Activated gamma-delta T cell treated with Interleukin-2 at 50 U/mL for 16 hours (primary cell): ENCODE measurements at places on chromosomes 13 and 19.

DNA sequence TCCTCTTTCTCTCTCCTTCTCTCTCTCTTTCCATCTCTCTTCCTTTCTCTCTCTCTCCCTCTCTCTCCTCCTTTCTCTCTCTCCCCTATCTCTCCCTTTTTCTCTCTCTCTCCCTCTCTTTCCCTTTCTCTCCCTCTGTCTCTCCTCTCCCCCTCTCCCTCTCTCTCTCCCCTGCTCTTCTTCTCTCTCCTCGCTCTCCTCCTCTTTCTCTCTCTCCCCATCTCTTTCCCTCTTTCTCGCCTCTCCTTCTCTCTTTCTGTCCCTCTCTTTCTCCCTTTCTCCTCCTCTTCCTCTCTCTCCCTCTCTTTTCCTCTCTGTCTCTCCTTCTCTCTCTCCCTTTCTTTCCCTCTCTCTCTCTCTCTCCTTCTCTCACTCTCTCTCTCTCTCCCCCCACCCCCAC lies 196.6 kb downstream of the UQCRFS1 start:
- DNase-seq: no peak

DNA sequence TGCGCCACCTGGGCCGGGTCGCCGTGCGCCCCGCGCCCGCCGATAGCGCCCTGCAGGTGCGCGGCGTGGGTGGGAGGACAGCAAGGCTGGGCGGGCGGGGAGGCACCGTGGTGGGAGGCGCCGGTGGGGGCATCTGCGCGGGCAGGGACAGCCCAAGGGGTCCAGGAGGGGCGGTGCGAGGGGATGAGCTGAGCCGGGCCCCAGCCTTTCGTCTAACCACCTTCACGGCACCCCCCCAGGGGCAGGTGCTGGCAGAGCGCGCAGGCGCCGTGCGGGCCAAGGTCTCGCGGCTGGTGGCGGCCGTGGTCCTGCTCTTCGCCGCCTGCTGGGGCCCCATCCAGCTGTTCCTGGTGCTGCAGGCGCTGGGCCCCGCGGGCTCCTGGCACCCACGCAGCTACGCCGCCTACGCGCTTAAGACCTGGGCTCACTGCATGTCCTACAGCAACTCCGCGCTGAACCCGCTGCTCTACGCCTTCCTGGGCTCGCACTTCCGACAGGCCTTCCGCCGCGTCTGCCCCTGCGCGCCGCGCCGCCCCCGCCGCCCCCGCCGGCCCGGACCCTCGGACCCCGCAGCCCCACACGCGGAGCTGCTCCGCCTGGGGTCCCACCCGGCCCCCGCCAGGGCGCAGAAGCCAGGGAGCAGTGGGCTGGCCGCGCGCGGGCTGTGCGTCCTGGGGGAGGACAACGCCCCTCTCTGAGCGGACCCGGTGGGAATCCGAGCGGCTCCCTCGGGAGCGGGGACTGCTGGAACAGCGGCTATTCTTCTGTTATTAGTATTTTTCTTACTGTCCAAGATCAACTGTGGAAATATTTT lies 3.1 kb downstream of the KISS1R start:
- peak; percentile 65 for DNase-seq

DNA sequence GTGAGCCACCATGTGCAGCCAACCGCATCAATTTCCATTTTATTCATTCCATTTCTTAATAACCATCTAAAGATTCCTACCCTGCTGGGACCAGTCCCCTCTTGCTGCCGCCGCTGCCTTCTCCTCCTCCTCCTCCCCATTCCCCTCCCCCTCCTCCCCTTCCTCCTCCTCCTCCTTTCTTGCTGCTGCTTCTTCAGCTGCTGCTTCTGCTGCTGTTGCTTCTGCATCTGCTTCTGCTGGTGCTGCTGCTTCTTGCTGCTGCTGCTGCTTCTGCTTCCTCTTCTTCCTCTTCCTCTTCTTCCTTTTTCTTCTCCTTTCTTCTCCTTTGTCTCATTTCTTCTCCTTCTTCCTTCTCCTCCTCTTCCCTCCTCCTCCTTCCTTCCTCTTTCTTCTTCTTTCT lies 20.0 kb upstream of the SPRYD7 start:
- no peak for DNase-seq

DNA sequence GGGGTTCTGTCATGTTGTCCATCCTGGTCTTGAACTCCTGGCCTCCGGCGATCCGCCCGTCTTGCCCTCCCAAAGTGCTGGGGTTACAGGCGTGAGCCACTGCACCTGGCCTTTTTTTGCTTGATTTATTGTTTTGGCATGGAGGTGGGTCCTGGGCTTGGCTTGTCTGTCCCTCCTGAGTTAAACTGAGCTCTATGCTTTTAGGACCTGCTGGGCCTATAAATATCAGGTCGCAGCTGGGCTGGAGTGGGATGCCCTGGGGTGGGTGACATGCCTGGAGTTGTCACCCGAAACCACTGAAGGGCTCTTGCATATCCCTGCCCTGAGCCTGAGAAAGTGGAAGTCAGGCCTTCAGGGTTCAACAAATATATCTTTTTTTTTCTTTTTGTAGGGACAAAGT lies 5.5 kb downstream of the ARRDC5 start:
- no peak for DNase-seq

DNA sequence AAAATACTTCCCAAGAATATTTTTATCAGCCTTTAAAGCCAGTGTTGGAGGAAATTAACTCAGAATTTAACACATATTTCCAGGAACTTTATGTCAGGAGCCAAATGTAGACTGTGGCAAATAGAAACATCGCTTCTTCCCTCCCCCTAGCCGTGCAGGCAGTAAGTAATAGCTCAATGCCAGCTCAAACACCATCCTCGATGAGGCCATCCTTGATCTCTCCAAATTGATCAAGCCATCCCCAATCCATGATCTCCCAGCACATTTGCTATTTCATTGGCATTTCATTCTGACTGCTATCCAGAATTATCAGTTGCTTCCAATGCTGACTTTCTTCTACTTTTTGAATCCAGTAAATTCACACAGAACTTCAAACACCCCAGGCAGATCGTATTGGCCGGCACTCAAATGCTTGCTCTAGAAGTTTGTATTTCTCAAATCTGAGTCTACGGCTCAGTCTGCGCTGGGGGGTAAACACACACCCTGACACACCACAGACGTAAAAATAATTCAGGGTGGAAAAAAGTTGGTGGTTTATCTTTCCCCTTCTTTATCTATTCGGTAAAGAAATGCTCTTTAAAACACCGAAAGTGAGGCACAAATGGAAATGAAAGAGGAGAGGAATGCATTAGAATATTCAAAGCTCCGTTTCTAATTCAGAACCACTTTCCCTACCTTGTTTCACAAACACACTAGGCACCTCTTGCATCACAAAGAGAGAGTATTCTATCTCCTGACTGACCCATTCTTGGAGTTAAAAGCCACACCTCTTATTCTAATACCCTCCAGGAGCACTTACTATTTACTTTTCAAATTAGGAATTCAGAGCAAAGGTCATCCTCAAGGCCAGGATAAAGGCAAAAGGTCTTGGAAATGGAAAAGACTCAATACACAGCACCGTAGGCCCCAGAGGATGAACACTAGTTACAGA lies 991 bp downstream of the OBI1 start:
- DNase-seq: no peak

DNA sequence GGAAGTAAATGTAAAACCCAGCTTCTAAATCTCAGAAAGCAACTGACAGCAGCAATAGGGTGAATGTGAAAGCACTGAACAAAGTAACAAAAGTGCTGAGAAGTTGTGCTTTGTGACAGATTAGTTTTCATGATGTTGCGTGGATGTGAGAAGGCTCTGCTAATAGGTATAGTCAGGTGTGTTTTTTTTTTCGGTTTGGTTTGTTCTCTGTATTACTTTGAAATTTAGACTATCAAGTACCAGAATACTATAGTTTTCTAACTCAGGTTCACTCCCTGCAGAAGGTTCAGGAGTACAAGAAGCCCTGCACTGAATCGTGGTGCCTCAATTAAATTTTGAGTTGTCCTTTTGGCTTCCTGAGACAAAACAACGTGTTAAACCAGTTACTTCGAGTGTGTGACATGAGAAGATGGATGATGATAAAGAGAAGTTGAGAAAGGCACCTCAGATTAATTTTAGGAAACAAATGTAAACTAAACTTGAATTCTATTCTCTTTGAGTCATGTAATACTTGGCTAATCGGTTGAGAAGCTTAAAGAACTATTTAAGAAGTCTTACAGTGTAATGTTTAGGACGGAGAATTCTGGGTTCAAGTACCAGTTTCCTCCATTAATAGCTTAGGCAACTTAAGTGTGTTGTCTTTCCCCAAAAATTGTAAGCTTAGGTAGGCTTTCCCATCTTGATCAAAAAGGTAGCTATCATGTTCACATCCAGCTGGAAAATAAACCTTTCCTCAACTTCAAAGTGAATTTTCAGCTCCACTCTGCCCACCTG lies 10.3 kb downstream of the MIR17HG start:
- DNase-seq: no peak

DNA sequence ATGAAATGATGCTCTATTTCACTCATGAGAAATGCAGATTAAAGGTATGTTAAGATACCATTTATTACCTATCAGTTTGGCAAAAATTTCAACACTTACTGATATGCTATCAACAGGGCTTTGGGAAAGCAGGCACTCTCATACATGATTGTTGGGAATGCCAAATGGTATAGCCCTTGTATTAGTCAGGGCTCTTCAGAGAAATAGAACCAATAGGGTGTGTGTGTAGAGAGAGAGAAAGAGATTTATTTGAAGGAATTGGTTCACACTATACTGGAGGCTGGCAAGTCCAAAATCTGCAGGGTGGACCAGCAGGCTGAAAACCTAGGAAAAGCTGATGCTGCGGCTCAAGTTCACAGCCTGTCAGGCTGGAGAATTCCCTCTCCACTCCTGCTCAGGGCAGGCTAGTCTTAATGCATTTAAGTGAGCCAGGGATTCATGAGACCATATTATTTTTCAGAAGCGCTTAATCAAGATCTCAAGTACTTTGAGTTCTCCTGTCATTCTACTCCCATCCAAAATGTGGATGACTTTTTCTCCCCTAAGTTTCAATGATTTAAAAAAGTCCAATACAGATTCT lies 72.4 kb downstream of the NHLRC3 start:
- DNase-seq: no peak

DNA sequence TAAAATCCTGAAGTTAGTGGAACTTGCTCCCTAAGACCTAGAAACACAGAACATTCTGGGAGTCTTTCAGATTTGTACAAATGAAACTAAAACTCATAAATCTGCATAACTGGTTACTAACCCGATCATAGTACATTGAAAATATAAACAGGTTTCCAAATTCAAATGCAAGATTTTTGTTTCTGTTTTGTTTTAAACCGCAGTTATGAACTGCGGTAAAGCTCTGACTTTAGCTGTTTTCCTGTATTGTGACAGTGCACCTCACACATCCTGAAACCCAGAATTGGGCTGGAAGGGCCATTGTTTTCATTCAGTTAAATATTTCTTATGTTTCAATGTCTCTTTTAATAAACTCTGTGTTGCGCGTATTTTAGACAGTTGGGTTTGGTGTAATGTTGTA lies 204.7 kb downstream of the SHISA2 start:
- DNase-seq: no peak

DNA sequence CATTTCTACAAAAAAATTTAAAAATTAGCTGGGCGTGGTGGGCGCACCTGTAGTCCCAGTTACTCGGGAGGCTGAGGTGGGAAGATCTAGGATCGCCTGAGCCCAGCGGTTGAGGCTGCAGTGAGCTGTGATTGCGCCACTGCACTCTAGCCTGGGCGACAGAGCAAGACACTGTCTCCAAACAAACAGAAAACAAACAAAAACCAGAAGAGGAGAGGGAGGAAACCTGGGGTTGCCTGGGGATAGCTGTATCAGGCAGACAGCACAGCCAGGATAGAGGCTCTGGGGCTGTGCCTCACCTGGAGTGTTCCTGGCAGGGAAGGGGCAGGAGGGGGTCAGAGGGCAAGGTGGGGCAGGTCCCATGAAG lies 2.6 kb upstream of the POLR2E start:
- DNase-seq: no peak

GRCh38 chr19:3061182-3062161 lies 823 bp downstream of the TLE5 start:
- DNase-seq: peak; percentile 85

- DNase-seq: no peak
Measured at GRCh38 chr19:7773841-7774240, 10.8 kb downstream of the CLEC4M start.

DNA sequence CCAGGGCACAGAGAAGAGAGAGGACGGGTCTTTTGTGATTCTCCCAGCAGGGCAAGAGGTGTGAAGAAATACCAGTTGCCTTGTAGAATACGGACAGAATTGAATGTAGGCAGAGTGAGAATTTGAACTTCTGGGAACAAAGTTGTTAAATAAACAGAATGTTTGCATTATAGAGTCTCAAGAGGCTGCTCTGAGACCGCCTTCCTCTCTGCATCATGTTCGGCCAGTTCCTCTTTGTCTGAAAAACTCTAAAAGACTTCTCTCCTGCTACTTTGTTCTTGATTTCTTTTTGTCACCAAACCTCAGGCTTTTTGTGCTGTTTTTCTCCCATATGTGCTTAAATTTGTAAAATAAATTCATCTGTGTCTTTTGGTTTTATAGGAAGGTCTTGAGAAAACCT lies 256.4 kb downstream of the DLEU7 start:
- DNase-seq: no peak

GRCh38 chr19:48568345-48568886 lies 16.4 kb downstream of the SULT2B1 start:
- no peak for DNase-seq

- DNase-seq: no peak
Measured at GRCh38 chr19:42191855-42192254, 25.6 kb downstream of the DEDD2 start.

DNA sequence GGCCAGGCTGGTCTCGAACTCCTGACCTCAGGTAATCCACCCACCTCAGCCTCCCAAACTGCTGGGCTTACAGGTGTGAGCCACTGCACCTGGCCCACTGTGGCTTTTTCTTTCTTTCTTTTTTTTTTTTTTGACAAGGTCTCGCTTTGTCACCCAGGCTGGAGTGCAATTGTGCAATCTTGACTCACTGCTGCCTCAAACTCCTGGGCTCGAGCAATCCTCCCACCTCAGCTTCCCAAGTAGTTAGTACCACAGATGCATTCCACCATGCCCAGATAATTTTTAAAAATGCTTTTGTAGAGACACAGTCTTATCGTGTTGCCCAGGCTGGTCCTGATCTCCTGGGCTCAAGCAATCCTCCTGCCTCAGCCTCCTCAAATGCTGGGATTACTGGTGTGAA lies 12.1 kb upstream of the FCGBP start:
- DNase-seq: no peak

DNA sequence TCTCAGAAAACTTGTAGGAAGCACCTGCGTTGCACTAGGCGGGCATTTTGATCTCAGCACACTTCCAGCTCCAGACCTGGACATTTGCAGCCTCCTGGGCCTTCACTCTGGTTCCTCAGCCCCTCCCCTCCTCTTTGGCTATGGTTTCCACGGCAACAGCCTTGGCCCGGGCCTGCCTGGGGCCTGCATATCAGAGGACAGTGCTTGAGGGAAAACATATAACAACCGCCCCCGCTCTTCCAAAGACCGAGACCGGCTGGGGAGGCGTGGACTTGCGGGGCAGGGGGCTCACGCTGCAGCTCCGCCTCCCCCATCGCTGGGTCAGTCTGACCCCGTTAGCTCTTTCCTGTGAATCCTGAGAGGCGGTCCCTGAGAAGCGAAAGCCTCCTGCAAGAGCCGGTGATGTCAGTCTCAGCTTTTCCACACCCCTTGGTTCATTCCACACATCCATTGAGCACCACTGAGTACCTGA lies 125.7 kb upstream of the PEG3 start:
- DNase-seq: no peak

- DNase-seq: no peak
Measured at GRCh38 chr13:40517486-40518480, 148.7 kb downstream of the FOXO1 start.
